Activated CD4-positive, alpha-beta T cell treated with anti-CD3 and anti-CD28 coated beads, Interleukin-2, amount 50 U/mL, for 48 hours (primary cell): ENCODE measurements at places on chromosomes 11 and 22.
A peak's percentile ranks its signal among the peaks of the same experiment; 100 is the strongest.

GRCh38 chr11:31419138-31419537 lies 49.5 kb downstream of the DNAJC24 start:
- no peak for DNase-seq

DNA sequence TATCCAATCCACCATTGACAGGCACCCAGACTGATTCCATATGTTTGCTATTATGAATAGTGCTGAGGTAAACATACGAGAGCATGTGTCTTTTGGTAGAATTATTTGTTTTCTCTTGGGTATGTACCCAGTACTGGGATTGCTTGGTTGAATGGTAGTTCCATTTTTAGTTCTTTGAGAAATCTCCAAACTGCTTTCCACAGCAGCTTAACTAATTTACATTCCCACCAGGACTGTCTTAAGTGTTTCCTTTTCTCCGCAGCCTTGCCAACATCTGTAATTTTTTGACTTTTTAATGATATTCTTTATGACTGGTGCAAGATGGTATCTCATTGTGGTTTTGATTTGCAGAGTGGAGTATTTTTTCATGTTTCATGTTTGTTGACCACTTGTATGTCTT lies 8.3 kb downstream of the FDX1 start:
- DNase-seq = no peak

DNA sequence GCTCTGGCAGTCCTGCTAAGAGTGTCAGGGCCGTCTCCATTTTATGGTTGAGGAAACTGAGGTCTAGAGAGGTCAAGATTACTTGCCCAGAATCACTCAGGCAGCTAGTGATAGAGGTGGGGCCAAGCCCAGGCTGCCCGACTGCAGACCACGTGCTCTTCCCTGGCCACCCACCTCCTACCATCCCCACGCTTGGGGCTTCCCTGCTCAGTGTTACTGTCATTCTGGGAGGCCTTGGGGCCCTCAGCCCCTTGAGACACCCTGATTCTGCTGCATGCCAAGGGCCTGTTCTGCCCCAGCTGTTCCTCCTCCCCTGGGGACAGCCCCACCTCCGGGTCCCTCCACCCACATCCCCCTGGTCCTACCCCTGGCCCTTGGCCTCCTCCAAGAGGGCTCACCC lies 17.2 kb upstream of the TAB1 start:
- DNase-seq = no peak

DNA sequence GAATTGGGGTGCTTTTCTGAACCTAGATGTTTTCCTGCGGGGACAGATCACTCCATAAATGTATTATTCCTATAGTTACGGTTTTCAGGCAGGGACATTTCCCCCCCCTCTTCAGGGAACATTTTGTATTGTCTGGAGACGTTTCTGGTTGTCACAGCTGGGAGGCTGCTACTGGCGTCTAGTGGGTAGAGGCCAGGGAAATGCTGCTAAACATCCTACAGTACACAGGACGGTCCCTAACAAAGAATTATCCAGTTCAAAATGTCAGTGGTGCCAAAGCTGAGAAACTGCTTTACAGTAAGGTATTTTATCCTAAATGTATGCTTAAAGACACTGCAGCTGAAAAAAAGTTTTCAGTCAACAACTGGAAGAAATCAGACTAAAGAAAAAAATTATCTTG lies 19.4 kb downstream of the PIWIL4 start:
- DNase-seq = no peak

DNA sequence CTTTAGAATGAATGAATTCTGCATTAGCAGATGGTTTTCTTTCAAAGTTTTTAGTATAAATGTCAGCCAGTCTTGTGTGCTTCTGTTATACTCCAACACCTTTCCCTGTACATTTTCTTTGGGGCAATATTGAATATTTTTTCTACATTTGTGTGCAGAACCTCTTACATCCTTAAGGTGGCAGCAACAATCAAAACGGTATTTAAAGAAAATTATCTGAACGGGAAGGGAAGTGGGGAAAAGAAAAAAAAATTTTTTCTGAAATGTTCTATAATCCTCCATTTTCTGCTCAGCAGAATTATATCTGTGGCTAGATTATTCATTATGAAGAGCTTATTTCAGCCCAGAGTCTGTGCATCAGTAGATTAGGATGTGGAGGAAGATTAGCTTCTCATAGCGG lies 347.3 kb upstream of the RAG2 start:
- no peak for DNase-seq

DNA sequence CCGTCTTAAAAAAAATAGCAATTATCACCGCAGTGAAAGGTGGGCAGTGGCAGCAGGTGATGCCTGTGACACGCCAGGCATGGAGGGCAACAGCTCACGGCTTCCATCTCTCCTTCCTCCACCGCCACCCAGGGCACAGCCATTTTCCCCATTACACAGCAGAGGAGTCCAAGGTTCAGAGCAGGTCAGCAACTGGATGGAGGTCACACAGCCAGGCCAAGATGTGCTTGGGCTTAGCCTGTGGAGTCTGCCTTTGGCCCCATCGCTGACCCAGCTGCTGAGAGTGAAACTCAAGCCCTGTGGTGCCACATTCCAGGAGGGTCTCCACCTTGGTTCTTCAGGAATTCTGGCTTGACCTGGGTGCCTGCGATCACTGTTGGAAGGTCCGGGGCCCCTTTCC lies 411.1 kb downstream of the SHANK2 start:
- DNase-seq = no peak

DNA sequence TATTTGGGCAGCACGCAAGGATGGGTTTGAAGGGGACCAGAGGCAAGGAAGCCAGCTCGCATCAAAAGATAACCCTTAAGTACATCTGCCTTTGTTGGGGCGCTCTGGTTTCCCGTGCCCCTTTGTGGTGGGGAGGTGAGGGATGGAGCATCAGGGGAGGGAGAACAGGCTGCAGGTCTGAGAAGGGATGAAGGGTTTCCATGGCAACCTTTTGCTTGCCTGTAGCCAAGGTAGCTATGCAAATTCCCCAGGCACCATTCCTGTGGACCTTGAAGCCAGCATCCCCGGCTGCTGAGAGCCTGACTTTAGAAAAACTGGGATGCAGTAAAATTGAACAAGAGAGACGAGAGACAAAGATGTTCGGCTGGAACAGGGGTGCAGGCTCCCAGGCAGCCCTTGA lies 75.7 kb downstream of the SEZ6L start:
- DNase-seq = no peak

- DNase-seq = no peak
Observed at GRCh38 chr22:35708917-35709316, 8.8 kb upstream of the APOL5 start.

GRCh38 chr11:72684236-72684912 lies 10.2 kb upstream of the PDE2A start:
- DNase-seq = peak; percentile 52
